ENCODE measurements at places on chromosomes 2 and 18. TPM values are rescaled to one million over a fixed set of nuclear protein-coding genes. Genes with fewer than 3 reads are reported as not detected.

GRCh38 chr2:106114166-106114565 lies 79.9 kb downstream of the UXS1 start:
- H3K27ac ChIP-seq, result no peak overlapping the region
- peaks cover 19% of the 10 kb centered on the region for H3K36me3 ChIP-seq
- DNase-seq, result no peak
- no peak overlapping the region for H3K4me3 ChIP-seq

DNA sequence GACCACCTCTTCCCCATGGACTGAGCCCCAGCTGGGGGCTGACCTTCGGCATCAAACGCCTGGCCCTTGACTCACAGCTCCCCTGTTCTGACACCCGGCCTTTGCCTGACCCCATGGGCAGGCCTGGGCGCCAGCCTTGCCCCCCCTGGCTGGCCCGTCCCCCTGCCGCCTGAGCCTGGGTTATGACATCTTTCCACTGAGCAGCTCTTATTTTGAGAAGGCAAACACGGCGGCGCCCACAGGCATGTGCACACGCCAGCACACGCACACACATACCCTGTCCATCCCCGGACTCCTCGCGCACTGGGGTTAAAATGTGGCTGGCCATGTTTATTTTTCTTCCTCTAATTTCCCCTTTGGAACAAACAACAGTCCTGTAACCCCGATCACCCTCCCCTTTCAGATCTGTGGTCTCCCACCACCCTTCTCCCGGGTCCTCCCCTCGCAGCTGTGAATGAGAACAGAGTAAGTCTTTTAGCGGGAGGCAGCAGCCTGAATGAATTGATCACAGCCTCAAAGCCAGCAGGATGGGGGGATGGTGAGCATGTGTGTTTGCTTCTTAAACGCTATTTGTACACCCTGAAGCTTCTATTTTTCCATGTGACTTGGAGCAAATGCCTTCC lies 11.8 kb upstream of the ATOH8 start:
- DNase-seq, result no peak
- H3K27ac ChIP-seq, result peak overlapping the region; percentile 98
- peaks cover 1% of the 10 kb centered on the region for H3K27me3 ChIP-seq
- peaks cover 53% of the 10 kb centered on the region for H3K4me1 ChIP-seq
- H3K36me3 ChIP-seq, result peaks cover 2% of the 10 kb centered on the region

- no peak overlapping the region for H3K27ac ChIP-seq
- peak; percentile 68 for DNase-seq
- H3K27me3 ChIP-seq, result peaks cover 38% of the 10 kb centered on the region
- H3K4me1 ChIP-seq, result peaks cover 8% of the 10 kb centered on the region
- H3K36me3 ChIP-seq, result no peaks in the 10 kb centered on the region
These were observed 175.8 kb downstream of the LOXHD1 start for GRCh38 chr18:46481048-46481846.

The LYG2 gene
- total RNA-seq, result not detected
